ENCODE measurements at places on chromosomes 12 and 14.

GRCh38 chr14:55973285-55973800, 144.9 kb upstream of the PELI2 start:
- no peak for DNase-seq

- DNase-seq, result no peak
These were observed 54.0 kb downstream of the MIPOL1 start for GRCh38 chr14:37251775-37252174.

GRCh38 chr12:563250-563781, 99.9 kb downstream of the NINJ2 start:
- DNase-seq, result peak; percentile 86

DNA sequence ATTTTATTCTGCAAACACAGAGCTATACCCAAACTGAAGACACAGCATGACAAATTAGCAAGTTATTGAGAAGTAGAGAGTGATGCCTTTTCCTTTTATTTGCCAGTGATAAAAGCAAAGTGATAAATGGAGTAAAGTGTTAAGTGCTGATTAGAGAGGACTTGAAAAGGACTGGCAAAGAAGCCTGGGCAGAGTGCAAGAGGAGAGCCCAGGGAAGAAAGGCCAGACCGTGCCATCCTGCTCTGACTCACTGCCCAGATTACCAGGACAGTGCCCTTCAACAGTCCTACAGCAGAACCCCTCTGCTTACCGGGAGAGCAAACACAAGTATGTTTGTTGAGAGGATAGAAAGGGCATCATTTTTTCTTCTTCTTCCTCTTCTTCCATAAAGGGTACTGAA, 106.5 kb downstream of the ETV6 start:
- no peak for DNase-seq

DNA sequence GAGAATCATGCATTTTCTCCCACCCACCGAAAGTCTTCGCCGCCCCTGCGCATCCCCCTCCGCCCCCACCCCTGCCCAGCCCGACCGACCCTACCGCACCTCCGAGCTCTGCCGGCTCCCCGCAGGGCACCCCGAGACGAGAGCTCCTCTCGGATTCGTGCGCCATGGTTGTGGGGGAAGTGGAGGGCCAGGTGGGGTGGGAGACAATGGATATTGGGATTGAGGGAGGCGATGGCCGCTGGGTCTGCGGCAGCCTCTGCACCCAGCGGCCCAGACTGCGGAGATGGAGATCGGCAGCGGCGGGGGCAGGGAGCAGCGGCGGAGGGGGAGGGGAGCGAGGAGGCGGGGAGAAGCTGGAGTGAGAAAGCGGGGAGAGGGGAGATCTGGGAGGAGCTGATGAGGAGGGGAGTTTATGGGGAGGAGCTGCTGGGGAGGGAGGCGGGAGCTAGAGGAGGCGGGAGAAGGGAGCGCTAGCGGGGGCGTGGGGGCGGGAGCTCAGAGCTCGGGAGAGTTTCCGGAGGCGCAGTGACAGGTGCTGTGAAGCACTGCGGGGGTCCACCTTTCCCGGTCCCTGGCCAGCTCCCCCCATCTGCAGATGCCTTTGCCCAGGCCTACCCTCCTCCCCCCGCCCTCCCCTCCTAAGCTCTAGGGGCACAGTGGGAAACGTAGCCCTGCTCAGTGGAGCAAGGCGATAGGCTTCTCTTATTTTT, at the start of gene SALL2:
TSS of gene SALL2 (minus strand) at position 385 of the 710 bp plus-strand sequence. CDS start at position 166, 219 bp downstream.
- DNase-seq, result peak; percentile 68

DNA sequence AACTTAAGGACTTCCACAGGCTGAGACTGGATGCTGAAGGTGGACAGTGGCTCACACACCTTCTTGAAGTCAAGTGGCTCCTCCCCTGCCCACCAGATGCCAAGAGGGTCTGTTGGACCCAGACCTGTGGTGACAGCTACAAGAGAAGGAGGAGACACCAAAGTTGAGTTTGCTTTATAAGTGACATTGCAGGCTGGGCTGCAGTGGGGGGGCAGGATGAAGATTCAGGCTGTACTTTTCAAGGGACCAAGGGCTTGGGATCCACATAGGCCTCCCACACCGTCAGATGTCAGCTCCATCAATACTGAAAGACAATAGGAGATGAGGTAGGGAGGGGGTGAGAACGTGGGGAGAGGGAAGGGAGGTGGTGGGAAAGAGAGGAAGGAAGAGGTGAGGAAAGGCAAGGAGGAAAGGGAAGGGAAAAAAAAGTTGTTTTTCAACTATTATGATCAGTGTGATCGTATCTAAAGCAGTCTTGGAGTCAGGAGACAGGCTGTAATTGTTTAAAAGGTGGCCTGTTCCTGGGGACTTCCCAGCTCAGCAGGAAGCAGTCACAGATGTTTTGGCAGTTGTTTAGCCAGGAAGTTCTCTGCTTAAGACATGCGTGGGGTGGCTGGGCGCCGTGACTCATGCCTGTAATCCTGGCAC, 84.1 kb upstream of the RESF1 start:
- DNase-seq, result peak; percentile 84

DNA sequence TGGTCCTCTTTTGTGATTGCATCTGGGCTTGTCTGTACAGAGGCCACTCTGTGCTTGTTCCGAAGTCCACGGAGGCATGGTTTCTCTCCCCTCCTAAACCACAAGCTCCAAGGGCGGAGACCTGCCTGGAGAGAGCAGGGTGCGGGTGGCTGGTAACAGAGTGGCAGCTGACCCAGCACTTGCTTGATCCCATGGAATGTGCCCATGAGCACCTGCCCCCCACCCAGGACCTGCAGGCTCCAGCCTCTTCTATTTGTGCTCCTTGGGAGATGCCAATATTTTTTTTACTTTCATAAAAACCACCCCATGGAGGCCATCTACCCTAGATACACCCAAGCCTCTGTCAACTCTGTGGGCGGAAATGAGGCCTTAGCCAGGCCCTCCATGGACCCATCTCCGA, 104.7 kb downstream of the PRMT8 start:
- no peak for DNase-seq

- DNase-seq, result no peak
These were observed 78.4 kb downstream of the PAPOLA start for GRCh38 chr14:96580566-96580965.

DNA sequence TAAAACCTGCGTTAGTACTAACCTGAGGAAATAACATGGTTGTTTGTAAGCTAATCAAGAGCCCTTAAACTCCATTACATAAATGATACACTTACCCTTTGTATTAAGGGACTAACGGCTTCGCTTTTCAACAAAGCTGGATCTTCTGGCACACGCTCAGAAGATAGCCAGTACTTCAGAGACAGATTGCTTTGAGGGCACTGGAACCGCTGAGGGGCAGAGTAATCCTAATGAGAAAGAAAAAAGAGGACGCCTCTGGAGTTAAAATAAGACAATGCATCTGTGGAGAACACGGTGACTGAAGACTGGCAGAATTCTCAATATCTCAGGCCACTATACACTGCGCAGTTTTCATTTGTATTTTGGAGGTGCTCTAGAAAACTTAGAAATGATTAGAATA, 1.5 kb upstream of the KTN1 start:
- DNase-seq, result no peak

- no peak for DNase-seq
These were observed 1122.4 kb upstream of the USP15 start for GRCh38 chr12:61137677-61138414.

DNA sequence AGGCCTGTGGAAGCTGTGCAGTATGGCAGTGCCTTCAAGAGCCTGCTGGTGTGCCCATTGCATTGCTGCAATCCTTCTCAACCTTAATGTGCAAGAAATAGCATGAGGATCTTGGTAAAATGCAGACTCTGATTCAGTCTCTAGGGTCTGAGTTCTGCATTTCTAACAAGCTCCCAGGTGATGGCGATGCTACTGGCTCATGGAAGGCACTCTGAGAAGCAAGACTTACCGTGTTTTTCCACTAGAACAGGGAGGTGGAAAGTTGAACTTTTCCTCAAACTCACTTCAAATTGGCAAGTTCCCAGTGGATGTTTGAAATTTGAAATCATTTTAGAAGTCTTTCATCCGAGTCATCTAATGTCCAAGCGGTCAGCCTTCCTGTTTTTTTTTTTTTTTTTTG, 55.5 kb downstream of the MYRFL start:
- DNase-seq, result no peak
